ENCODE measurements at places on chromosomes 16 and 17. TPM values are rescaled to one million over a fixed set of nuclear protein-coding genes. Genes with fewer than 3 reads are reported as not detected.

The MYH8 gene
- total RNA-seq, result 3,493 TPM

The MYH1 gene
- 12.0 TPM for total RNA-seq

The HSD17B2 gene
- not detected for total RNA-seq

The ADAD2 gene
- total RNA-seq, result not detected

The C16orf86 gene
- total RNA-seq, result 3.1 TPM

The ZFPM1 gene
- total RNA-seq, result 0.52 TPM

The CHST4 gene
- not detected for total RNA-seq

The GP1BA gene
- total RNA-seq, result under 0.01 TPM

The NTN1 gene
- 6.8 TPM for total RNA-seq

The MT1A gene
- not detected for total RNA-seq

The TBC1D3E gene
- total RNA-seq, result not detected

The SLC16A6 gene
- 1.0 TPM for total RNA-seq

The RPH3AL gene
- total RNA-seq, result 1.6 TPM

The SDR42E1 gene
- total RNA-seq, result 0.52 TPM

The EFNB3 gene
- 1.0 TPM for total RNA-seq

The CTF1 gene
- total RNA-seq, result 0.52 TPM

The RCVRN gene
- total RNA-seq, result not detected

The TTYH2 gene
- total RNA-seq, result 34.4 TPM

The ACSM3 gene
- total RNA-seq, result 2.6 TPM

The TBC1D28 gene
- total RNA-seq, result not detected

The OR2C1 gene
- not detected for total RNA-seq

The NT5M gene
- total RNA-seq, result 4.2 TPM

The USP6 gene
- total RNA-seq, result 3.7 TPM

The CES5A gene
- not detected for total RNA-seq

The TSPOAP1 gene
- 1.0 TPM for total RNA-seq

The MPRIP gene
- total RNA-seq, result 79.3 TPM
